Esophagus squamous epithelium (tissue), 5 donors: ENCODE measurements at places on chromosomes 5 and 9. TPM values are rescaled to one million over a fixed set of nuclear protein-coding genes. Genes with fewer than 3 reads are reported as not detected.

DNA sequence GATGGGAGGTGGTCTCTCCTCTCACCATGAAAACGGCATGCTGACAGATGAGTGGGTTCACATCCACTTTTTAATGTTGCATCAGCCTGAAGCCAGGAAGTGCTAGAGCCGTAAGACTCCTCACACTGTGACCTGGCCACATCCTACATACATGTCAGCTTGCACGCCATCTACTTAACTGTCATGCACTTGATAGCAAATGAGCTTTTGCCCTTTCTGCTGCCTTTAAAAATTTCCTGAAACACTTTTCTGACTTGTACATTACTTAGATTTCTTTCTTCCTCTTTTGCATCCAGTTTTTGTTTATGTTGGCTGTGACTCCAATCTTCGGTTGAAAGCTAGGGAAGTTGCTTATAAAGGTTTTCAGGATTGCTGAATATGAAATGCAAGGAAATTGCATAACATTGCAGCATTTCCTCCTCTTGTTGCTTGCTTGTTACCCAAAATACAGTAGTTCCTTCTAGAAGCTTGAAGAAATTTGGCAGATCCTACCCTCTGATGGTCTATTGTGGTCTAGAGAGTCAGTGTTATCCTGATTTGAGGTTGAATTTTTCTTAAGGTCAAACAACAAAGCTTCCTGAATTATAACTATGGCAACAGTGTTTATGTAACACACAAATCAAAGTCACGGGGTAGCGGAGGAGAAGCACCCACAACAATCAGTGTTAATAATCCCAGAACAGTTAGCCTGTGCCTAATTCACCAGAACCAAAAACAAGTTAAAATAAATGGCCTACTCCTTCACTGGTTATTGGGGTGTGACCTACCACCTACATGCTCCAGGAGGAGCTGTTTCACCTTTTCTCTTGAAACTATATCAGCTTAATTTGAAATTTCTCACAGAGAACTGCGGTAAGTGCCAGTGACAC, 232.5 kb downstream of the ARHGAP26 start:
- H3K4me1 ChIP-seq, result peaks cover 6% of the 10 kb centered on the region
- no peak overlapping the region for H3K4me3 ChIP-seq
- H3K36me3 ChIP-seq, result no peaks in the 10 kb centered on the region
- H3K27ac ChIP-seq, result peak overlapping the region; percentile 52
- DNase-seq, result peak; percentile 19

DNA sequence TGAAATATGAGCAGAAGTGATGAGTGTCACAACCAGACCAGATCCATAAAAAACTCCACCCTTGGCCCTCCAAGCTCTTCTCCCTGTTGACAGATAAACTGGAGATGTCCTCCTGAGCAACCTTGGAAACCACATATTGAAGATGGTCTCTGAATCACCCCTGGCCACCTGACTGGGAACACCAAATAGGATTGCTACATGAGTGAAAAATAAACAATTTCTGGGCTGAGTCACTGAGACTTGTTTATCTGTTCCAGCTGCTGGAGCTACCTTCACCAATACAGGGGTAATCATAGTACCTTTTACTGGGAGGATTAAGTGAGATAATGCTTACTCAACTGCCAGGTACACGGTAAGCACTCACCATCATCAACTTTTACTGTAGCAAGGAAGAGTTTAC, 53.3 kb downstream of the PCA3 start:
- H3K27me3 ChIP-seq, result no peaks in the 10 kb centered on the region
- peak overlapping the region; percentile 71 for H3K27ac ChIP-seq
- H3K4me3 ChIP-seq, result no peak overlapping the region

PFN3 gene
- not detected for total RNA-seq

CTXN3 gene
- total RNA-seq, result not detected

MARCOL gene
- not detected for total RNA-seq

SPATA31E1 gene
- not detected for total RNA-seq
